ENCODE measurements at places on chromosomes 7 and 10. TPM values are rescaled to one million over a fixed set of nuclear protein-coding genes. Genes with fewer than 3 reads are reported as not detected.

GRCh38 chr7:106619213-106619612 is 41.7 kb downstream of the CCDC71L start:
- no peaks in the 10 kb centered on the region for H3K27me3 ChIP-seq
- H3K27ac ChIP-seq, result no peak overlapping the region
- H3K4me3 ChIP-seq, result no peak overlapping the region
- H3K4me1 ChIP-seq, result no peaks in the 10 kb centered on the region
- no peak for DNase-seq

GRCh38 chr7:17131060-17131345 is 167.4 kb upstream of the AHR start:
- no peak overlapping the region for H3K27ac ChIP-seq
- H3K27me3 ChIP-seq, result no peaks in the 10 kb centered on the region
- no peaks in the 10 kb centered on the region for H3K36me3 ChIP-seq
- H3K4me3 ChIP-seq, result no peak overlapping the region

The C10orf67 gene
- 1.6 TPM for total RNA-seq

- no peak overlapping the region for H3K4me3 ChIP-seq
- DNase-seq, result peak; percentile 48
- H3K27ac ChIP-seq, result no peak overlapping the region
- no peaks in the 10 kb centered on the region for H3K4me1 ChIP-seq
- H3K27me3 ChIP-seq, result no peaks in the 10 kb centered on the region
Measured at GRCh38 chr10:131431533-131431932, 120.0 kb upstream of the TCERG1L start.

The TEX47 gene
- not detected for total RNA-seq

DNA sequence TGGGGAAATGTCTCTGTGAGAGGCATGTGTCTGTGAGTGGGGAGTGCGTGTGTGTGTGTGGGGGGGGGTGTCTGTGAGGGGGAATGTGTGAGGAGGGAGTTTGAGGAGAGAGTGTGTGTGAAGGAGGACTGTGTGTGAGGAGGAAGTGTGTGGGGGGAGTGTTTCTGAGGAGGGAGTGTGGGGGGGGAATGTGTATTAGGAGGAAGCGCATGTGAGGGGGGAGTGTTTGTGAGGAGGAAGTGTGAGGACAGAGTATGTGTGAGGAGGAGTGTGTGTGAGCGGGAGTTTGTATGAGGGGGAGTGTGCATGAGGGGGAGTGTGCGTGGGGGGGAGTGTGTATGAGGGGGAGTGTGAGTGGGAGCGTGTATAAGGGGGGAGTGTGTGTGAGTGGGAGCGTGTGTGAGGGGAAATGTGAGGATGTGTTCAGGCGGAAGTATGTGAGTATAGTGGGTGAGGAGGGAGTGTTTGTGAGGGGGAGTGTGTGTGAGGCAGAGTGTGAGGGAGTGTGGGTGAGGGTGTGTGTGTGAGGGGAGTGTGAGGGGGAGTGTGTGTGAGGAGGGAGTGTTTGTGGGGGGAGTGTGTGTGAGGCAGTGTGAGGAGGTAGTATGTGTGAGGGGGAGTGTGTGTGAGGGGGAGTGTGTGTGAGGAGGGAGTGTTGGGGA is 21.8 kb upstream of the PTPRN2 start:
- H3K4me3 ChIP-seq, result no peak overlapping the region
- H3K4me1 ChIP-seq, result no peaks in the 10 kb centered on the region
- H3K36me3 ChIP-seq, result no peaks in the 10 kb centered on the region
- H3K27me3 ChIP-seq, result no peaks in the 10 kb centered on the region
- no peak overlapping the region for H3K27ac ChIP-seq

Measured in kidney (tissue), 22 donors.